NCI-H774 (cell line): ENCODE measurements at places on chromosomes 6 and 20.

DNA sequence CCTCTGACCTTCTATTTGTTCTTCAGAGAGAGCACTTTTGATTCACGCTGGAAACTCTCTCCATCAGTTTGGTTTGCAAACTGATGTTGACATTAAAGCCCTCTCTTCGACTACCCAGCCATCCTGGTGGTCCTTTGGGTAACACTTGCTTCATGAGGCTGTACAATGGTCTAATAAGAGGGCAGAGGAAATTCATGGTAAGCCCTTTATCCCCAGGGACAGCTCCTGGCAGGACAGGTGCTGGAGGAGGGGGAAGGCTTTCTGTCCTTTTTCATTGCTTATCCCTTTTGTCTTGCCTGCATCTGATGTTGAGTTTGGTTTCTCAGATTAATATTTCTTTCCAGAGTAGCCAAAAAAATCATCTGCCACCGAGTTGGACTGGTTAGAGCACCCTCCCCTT, 52.1 kb upstream of the CD93 start:
- no peak for DNase-seq

- DNase-seq, result no peak
Measured at GRCh38 chr6:142241061-142241460, 60.7 kb upstream of the ADGRG6 start.

GRCh38 chr20:62281161-62281933, 21.4 kb upstream of the ADRM1 start:
- no peak for DNase-seq

- no peak for DNase-seq
Measured at GRCh38 chr6:347951-348859, 43.3 kb upstream of the IRF4 start.

DNA sequence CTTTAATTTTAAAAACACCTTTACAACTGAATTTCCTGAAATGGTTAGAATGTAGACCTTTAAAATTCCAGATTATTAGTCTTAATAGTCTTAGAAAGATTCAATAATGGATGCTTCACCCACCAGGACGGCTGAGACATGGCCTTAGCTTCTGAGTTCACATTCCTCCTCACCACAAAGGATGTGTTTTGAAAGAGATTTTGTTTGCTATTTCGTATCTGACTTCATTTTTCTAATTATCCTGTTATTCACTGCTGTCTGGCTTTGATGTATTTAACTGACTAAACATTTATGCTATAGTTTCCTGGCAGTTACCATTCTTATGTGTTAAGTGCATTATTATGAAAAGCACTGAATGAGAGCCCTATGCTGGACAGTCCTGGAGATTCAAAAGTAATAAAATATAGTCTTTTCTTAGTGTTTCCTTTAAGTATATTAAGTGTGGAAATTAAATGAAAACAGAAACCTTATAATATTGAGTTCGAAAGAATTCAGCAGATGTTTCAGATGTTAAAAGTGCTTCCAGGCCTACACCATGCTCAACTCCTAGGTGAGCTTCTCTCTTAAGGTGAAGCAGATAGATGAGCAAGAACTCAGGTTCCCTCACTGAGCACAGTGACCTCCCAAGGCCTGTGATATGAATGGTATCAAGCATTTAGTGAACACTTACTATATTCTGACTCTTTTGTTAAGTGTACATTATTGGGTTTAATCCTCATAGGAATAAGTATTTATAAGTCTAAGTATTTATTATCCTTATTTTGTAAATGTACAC, 40.3 kb downstream of the MAP3K4 start:
- DNase-seq, result no peak

GRCh38 chr20:39909447-39909846, 779.6 kb downstream of the MAFB start:
- DNase-seq, result no peak

GRCh38 chr6:100998111-100998510, 117.0 kb upstream of the ASCC3 start:
- DNase-seq, result no peak

GRCh38 chr6:166024252-166024651, 143.4 kb downstream of the TBXT start:
- no peak for DNase-seq
